Heart left ventricle (tissue), 16 donors: ENCODE measurements at places on chromosomes 5 and 9.

DNA sequence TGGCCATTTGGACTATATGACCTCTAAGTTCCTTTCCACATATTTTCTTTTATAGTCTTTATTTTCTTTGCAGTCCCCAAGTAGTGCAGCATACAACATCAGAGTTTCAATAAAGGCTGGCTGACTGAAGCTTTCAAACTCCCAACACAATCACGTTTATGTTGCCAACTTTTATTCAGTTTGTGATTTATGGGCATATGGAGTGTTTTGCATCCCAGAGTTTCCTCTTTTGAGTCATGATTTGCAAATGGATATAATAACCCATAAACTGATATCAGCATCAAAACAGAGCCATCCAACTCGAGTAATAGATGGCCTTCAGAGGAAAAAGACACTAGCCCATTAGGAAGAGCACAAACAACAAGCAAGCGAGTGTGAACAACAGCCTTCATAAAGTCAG lies 414.0 kb downstream of the ELAVL2 start:
- no peak for DNase-seq

DNA sequence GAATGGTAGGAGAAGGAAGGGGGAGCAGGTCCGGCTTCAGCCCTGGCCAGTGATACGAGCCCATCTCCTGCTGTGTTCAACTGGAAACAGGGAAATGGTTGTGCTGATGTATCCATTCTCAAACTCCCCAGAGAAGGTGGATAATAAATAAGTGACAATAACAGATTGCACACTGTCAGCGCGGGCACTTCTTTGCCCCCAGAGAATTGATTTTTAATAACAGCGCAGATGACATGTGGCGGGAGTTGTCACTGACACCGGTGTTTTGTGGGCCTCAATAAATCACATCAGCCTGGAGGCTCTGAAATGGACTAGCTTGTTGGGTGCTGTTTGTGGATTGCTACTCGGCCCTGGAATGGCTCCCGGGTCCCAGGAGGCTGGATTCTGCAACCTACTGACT lies 141.4 kb upstream of the PANK3 start:
- DNase-seq = peak; percentile 2

DNA sequence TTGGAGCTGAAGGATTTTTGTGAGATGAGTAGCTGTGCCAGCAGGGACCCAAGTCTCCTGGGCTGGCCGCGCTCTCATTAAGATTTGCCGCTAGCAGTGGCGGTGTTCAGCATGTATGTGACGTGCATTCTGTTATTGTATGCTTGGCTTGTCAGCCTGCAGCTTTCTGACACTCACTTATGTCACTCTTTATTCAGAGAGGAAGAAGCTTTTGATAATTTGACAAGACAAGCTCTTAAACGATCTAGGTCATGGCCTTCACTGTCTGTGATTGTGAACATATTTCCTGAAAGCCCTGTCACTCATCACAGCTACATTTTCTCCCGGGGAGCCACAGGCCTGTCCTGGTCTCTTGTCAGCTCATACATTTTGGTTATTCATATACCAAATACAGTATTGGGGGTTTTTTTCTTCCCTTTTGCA lies 98.2 kb upstream of the GRHPR start:
- no peak for DNase-seq

DNA sequence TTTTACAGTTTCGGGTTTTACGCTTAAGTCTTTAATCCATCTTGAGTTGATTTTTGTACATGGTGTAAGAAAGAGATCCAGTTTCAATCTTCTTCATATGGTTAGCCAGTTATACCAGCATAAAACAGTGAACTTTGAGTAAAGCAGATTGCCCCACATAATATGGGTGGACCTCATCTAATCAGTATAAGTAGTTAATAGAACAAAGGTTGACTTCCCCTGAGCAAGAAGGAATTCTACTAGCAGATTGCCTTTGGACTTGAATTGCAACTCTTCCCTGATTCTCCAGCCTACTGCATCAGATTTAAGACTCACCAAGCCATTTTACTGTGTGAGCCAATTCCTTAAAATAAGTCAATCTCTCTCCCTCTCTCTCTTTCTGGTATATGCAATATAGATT lies 173.2 kb downstream of the SNCAIP start:
- DNase-seq = no peak

DNA sequence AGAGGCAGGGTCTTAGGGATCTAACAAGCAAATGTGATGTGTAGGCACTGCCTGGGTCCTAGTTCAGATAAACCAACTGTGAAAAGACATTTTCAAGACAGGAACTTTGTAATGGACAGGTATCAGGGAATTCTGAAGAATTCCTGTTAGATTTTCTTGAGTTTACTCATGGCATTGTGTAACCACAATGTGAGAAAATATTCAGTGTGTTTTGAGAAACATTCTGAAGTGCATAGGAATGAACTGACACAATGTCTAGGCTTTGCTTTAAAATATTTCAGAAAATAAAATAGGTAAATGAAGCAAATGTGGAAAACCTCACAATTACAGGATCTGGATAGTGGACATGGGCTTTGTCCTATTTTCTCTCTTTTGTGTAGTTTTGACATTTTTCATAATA lies 15.2 kb upstream of the AFAP1L1 start:
- DNase-seq = no peak

GRCh38 chr5:126723643-126724042 lies 53.3 kb upstream of the LMNB1 start:
- no peak for DNase-seq

GRCh38 chr5:73039082-73039481 lies 81.3 kb upstream of the TMEM171 start:
- no peak for DNase-seq

GRCh38 chr9:89382026-89382986 lies 64.0 kb downstream of the SECISBP2 start:
- no peak for DNase-seq

DNA sequence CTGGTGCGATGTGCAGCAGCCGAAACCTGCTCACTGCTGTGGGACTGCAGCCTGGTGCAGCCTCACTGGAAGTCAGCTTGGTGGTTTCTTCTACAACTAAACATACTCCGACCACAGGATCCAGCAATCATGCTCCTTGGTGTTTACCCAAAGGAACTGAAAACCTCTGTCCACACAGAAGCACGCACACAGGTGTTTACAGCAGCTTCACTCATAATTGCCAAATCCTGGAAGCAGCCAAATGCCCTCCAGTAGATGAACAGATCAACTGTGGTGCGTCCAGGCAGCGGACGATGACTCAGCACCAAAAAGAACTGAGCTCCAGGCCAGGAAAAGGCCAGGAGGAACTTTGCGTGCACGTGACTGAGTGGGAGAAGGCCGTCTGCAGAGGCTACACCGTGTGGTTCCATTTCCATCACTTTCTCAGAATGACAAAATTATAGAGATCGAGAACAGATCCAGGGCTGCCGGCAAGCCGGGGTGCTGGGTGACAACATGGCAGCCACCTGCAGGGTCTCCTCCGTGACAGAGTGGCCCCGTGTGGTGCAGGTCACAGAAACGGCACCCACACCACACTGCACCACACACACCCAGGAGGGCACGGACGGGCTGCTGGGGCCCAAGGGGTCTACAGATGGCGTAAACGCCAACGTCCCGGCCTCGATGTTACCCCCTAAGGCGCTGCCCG lies 23.1 kb upstream of the NSMF start:
- peak; percentile 50 for DNase-seq

GRCh38 chr9:16593746-16594145 lies 276.7 kb downstream of the BNC2 start:
- DNase-seq = no peak

DNA sequence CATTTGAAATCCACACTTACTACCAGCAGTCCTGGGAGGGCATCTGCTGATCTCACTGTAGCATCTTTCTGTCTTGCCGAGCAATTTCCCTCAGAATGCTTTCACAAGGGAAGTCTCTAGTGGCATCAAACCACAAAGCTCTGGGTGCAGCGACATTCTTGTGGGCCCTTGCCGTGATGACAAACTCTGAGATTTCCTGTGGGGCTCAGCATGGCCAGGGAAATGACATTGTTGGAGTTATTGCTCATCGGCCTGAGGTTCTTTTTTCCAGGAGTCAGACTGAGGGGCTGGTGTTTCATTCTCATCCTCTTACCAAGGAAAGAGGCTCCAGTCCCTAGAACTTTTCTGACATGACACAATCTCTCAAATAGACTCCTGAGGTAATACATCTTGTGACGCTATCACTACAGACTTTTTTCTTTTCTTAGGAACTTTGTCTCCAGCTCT lies 51.4 kb downstream of the PFDN1 start:
- DNase-seq = no peak

DNA sequence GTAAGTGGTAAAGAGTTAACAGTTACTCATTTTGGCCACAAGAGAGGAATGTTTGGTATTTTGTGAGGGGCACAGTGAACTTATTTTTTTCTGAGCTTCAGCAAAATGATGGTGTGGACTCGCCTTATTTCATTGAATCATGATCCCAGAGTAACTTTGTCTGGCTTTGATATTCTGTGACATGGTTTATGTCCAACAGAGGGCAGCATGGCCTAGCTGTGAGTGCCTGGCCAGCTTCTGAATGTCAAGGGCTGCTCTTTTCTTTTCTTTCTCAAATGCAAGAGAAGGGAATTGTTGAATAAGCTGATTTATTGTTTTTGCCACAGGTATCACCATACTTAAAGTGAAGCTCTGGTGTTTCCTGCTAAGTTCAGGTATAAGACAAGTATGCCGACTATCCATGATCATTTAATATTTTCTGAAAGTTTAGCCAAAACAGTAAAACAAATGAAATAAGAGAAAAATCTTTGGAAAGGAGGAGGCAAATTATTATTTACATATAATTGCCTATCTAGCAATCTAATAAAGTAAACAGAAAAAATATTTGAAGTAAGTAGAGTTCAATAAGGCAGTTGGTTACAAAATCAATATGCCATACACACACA lies 31.7 kb downstream of the MRPL22 start:
- peak; percentile 28 for DNase-seq

DNA sequence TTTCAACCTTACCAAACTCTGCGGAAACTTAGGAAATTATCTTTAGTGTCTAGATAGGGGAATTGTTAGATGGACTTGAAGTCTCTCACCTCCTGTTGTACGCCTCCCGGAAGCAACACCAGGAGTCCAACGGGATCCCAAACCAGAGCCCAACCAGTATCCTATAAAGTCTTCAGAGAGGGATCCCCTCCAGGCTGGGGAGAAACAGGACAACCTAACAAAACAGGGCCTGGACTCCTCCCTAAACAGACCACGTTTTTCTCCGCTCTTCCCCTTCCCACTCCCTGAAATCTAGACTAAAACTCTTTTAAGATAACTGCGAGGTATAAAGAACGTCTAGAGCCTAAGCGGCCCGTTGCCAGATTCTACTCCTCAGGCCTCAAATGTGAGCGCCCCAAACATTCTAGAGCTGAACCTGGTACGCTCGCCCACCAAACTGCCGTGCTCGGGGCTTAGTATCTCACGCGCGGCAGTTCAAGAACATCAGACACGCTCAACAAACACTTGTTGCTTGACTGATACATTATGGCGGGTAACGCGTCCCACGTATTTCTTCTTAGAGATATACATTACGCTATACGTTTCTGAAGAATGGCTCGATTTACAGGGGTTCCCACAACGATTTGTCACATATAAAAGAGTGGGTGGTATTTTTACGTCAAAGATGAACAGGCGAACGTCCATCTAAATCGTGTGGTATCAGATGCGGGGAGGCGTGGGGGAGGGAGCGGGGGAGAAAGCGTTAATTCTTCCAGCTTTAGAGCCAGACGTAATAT lies 663 bp upstream of the SMIM27 start:
- peak; percentile 39 for DNase-seq

DNA sequence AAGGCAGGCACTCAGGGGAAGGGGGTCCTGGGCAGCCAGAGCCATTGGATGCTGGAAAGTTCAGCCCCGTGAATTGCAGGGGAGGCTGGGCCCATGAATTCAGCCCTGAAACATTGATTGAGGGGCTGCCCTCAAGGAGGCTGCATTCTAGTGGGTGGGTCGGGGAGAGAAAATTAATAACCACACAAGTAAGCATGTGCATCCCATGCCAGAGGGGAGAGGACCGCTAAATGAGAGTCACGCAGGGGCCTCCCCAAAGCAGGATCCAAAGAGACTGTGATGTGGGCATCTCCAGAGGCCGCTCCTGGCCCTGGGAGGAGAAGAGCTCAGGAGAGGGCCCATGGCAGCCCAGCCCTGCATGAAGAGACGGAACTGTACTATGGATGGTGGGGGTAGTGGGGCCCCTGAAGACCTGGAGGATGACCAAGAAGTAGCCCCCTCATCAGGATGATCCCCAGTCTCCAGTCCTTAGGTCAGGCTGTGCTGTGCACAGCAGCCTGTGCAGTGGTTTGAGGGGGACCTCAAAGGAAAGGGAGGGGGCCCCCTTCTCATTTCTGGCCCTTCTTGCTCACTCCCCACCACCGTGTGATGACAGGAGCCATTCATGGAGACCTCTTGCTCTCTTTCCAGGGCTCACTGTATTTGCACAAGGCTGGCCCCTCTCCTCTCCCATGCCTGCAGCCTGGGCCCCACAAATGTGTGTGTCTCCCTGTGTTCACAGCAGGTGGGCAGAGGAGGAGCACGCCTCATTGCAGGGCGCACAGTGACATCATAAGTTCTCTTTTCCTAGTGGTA lies 233.6 kb upstream of the IRX1 start:
- DNase-seq = no peak

DNA sequence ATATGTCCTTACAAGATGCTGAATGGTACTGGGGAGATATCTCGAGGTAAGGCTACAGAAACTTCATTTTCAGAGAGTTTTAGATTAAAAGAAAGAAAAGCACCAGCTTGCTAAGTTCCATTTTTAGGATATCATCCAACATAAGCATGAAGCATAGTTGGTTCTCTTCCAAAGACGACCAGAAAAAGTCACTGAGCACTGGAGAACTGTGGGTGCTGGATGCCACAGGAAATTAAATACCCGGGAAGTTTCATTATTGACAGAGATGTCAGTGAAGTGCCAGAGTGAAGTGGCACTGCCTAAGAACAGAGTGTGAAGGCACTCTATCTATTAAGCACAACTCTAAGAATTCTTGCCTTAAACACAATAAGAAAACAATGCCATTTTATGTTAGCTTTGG lies 76.8 kb downstream of the PIK3R1 start:
- no peak for DNase-seq

DNA sequence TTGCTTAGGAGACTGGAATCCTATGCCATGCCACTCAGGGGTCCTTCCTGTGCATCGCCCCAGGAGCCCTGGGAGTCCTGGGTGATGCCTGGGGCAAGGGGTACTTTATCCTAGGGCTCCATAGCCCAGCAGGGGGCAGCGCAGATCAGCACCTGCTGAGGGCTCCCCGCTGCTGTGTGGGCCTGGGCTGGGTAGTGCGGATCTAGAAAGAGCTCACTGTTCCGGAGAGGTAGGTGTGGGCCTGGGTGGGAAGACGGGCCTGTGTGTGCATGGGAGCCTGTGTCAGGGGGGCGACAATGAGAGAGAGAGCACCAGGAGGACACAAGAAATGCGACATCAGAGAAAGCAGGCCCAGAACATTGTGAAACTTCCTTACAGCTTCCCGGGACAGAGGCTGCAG lies 11.4 kb upstream of the DAB2IP start:
- DNase-seq = peak; percentile 62
